ENCODE measurements at places on chromosomes 11 and 22.

GRCh38 chr11:35104655-35105054 lies 34.3 kb upstream of the CD44 start:
- DNase-seq, result no peak

DNA sequence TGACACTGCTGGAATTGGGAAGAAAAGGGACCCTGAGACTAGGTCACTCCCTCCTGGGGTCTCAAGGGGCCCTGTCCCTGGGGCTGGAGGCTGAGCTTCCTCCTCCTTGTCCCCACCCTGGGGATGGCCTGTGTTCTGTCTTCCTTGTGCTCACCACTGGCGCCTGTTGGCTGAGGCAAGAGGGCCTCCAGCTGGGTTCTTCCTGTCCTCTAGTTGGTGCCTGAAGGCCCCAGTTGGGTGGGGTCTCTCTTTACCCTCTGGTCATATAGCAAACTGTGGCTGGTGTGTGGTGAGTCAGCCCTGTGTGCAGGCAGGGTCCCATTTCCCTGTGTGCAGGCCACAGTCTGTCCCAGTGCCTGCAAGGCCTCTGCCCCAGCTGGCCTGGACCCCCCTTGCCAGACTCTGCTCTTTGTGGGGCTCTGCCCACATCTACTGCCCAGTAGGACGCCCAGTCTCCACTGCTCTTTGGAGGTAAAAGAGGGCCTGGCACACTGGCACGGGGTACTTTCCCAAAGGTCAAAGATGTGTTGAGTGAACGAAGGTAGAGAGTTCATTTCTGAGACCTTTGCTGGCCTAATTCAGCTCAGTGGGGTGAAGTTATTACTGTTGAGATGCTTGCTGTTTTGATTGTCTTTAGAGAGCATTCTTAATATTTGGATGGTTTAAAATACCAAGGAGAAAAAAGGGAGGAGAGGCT lies 55.1 kb upstream of the CLDN5 start:
- no peak for DNase-seq

DNA sequence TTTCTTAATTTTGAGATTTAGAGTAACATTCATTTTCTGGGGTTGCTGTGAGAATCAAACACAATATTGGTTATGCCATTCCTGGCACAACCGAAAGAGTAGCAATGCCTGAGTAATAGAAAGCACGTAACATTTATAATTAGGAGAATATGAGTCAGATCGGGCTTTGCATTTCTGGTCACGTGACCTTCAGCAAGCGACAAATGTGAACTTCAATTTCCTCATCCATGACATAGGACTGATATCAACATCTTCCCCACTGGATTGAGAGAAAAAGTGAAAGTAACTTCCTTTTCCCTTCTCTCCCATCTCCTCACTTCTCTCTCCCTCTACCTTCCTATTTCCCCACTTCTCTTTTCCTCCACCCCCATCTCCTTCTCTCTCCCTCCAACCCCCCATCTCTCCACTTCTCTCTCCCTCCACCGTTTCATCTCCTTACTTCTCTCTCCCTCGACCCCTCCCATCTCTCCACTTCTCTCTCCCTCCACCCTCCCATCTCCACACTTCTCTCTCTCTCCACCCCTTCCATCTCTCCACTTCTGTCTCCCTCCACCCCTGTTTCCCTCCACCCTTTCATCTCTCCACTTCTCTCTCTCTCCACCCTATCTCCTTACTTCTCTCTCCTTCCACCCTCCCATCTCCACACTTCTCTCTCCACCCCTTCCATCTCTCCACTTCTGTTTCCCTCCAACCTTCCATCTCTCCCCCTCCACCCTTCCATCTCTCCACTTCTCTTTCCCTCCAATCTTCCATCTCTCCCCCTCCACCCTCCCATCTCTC lies 33.5 kb upstream of the CAT start:
- DNase-seq, result no peak

GRCh38 chr11:125454047-125454446 lies 42.0 kb downstream of the FEZ1 start:
- DNase-seq, result no peak

DNA sequence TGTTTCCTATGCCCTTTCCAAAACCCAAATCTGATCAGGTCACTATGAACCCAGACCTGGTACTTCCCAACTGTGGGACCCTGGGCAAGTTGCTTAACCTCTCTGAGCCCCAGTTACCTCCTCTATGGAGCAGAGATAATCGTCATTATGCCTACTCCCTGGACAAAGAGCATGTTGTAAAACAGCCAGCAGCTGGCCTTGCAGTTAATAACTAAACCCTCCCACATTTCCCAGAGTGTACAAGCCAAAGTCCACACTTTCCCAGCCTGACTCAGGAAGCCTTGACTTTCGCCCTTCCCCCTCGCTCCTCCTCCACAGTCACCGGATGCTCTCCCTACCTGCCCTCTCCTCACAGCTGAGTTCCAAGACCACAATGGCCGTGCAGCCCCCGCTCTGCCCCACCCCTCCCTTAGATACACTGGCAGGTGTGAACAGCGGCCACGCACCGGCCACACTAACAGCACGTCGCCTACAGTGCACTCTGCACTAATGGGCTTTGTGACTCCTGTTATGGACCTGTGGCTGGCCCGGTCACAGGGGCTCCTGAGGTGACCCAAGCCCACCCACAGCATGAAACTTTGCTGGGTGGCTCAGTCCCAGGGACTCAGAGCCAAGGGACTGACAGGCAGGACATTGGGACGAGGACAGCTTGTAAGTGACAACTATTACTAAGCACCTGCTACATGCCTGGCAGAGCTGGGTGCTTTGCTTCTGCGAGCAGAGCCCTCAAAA lies 15.6 kb upstream of the MFNG start:
- DNase-seq, result no peak

All from activated CD8-positive, alpha-beta memory T cell treated with anti-CD3 and anti-CD28 coated beads for 48 hours (primary cell).